ENCODE measurements at places on chromosomes 3 and 15.

DNA sequence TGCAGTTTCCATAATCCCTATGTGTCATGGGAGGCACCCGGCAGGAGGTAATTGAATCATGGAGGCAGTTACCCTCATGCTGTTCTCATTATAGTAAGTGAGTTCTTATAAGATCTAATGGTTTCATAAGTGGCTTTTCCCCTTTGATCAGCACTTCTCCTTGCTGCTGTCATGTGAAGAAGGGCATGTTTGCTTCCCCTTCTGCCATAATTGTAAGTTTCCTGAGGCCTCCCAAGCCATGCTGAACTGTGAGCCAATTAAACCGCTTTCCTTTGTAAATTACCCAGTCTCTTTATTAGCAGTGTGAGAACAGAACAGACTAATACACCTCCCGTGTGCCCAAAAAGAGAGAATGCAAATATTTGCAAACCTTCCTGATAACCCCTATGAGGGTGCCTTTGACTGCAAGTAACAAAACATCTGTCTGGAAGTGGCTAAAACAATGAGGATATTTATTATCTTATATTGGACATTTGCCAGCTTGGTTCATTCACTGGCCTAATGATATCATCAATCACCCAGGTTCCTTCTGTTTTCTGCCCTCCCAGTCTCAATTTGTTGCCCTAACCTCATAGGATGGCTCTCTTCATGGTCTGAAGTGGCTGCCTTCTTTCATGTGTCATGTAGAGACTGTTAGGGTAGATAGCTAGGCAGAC is 68.7 kb downstream of the BHLHE40 start:
- DNase-seq, result no peak

DNA sequence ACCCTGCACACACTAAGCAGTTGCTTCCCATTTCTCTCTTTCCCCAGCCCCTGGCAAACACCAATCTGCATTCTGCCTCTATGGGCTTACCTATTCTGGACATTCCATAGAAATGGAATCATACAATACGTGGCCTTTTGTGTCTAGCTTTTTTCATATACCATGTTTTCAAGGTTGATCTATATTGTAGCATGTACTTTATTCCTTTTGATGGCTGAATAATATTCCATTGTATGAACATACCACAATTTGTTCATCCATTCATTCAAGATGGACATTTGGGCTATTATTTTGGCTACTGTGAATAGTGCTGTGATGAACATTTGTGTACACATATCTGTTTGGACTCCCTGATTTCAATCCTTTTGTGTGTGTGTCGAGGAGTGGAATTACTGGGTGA is 18.1 kb upstream of the ADAMTS9 start:
- DNase-seq, result no peak

DNA sequence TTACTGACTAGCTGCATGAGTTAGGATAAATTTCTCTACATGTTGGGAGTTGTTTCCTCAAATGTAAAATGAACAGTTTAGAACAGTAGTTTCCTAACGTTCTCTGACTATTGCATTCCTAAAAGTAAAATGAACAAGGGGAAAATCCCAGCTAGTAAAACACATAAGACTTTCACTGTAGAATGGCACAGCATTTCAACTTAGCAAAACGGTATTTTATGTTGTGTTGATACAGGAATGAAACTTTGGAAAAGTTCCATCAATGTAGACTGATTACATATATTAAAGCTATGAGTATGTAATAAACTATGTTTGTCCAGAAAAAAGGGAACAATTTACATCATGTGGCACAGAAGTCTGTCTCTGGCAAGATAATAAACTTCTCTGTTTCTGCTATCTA is 297.4 kb upstream of the EPHA3 start:
- no peak for DNase-seq

GRCh38 chr3:136194409-136195257 is 1.5 kb downstream of the MSL2 start:
- DNase-seq, result no peak

DNA sequence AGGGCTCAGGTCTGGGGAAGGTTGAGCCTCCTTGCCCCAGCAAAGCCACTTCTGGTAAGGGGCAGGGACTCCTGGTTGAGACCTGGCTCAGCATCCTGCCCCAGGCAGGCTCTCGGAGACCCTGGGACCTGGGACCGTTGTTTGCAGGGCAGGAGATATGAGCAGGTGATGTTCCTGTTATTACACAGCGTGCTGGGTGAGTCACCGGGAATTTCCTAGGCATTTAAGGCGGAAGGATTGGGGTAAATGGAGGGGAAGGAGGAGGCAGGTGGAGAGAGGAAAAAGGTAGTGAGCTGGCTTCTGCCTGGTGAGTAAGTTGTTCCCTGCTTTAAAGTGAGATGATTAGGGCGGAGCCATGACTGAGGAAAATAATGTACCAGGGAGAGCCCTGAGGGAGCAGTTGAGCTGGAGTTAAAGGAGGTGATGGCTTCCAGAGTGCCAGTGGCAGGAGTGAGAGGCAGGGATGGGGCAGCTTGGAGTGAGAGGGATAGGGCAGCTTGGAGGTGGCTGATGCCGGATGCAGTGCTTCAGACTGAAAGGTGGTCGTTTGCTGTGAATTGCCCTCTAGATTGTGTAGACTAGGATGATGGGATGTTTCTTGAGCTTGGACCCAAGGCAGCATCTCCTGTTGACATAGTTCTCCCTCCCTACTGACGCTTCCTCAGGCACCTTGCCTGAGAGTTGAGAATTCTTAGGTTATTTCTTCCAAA is 79.4 kb downstream of the AAGAB start:
- no peak for DNase-seq

GRCh38 chr3:73623346-73623745 is 1.4 kb downstream of the PDZRN3 start:
- DNase-seq, result peak; percentile 68

GRCh38 chr3:58010562-58010961 is 2.3 kb downstream of the FLNB start:
- DNase-seq, result no peak

- DNase-seq, result no peak
These were observed 215.4 kb downstream of the SNRPN start for GRCh38 chr15:25170113-25170731.

DNA sequence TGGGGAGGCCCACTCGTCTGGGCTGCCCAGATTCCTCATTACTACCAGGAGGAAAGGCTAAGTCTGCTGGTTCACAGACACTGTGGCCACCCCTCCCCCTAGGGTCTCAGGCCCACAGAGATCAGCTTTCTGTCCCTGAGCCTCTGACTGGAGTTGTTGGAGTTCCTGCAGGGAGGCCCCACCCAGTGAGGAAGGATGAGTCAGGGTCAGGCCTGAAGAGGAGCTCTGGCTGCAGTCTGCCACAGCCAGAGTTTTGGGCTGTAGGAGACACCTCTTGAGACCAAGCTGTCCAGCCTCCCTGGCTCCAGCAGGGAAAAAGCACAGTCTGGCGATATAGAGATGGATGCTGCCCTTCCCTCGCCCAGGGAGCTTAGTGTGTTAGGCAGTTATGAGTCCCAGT is 720.9 kb upstream of the SEMA6D start:
- DNase-seq, result no peak

DNA sequence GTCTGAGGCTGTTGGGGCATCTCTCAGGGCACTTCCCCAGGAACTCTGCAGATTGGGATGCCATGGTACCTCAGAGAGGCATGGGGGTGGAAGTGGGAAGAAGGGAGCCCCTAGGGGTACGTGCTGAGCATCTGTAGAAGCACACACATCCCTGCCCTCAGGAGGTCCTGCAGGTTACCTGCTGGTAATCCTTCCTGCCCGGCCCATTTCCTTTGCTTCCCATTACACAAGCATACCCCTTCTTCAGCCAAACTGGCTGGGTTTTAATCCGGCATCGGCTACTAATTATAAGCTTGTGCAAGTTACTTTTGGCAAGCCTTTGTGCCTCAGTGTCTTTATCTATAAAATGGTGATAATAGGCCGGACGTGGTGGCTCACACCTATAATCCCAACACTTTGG is 3.1 kb upstream of the SMAD6 start:
- no peak for DNase-seq

- DNase-seq, result no peak
These were observed 122.5 kb upstream of the SPRED1 start for GRCh38 chr15:38130205-38130567.

DNA sequence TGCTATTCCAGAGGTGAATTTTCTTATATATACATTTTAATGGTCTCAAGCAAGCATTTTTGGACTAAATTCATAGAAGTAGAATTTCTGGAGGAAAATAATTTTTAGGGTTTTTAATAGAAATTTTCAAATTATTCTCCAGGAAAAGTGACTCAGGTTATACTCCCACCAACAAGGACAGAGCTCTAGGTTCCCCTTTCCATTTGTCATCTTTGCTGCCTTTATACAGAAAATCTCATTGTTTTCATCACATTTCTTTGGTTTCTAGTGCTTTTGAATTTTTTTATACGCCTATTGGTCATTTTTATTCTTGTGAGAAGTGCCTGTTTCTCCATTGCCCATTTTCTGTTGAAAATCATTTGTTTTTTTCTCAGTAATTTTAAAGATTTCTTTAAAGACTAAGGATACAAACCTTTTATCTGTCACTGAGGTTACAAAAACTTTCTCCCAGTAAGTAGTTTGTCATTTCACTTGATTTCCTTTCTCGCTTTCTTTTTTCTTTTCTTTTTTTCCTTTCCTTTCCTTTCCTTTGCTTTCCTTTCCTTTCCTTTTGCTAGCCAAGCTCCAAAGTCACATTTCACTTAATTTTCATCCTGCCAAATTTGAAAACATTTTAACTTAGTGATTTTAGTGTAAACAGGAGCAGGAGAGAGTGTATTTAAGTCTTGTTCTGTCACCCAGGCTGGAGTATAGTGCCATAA is 77.1 kb upstream of the CHRNB4 start:
- DNase-seq, result no peak

Data from right lung (tissue), 10 donors.